RWPE2 (cell line): ENCODE measurements at places on chromosomes 4 and X.

DNA sequence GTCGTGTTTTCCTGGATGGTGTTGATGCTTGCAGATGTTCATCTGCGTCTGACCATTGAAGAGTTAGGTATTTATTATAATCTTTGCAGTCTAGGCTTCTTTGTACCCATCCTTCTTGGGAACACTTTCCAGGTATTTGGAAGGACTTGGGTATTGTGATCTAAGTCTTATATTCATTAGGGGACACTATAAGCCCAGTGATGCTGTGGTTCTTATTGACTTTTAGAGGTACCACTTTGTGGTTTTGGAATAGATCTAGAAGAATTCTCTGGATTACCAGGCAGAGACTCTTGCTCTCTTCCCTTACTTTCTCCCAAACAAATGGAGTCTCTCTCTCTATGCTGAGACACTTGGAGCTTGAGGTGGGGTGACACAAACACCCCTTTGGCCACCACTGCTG lies 41.6 kb downstream of the AFM start:
- no peak for DNase-seq

- DNase-seq, result no peak
Measured at GRCh38 chr4:102599886-102600285, 98.7 kb downstream of the NFKB1 start.

DNA sequence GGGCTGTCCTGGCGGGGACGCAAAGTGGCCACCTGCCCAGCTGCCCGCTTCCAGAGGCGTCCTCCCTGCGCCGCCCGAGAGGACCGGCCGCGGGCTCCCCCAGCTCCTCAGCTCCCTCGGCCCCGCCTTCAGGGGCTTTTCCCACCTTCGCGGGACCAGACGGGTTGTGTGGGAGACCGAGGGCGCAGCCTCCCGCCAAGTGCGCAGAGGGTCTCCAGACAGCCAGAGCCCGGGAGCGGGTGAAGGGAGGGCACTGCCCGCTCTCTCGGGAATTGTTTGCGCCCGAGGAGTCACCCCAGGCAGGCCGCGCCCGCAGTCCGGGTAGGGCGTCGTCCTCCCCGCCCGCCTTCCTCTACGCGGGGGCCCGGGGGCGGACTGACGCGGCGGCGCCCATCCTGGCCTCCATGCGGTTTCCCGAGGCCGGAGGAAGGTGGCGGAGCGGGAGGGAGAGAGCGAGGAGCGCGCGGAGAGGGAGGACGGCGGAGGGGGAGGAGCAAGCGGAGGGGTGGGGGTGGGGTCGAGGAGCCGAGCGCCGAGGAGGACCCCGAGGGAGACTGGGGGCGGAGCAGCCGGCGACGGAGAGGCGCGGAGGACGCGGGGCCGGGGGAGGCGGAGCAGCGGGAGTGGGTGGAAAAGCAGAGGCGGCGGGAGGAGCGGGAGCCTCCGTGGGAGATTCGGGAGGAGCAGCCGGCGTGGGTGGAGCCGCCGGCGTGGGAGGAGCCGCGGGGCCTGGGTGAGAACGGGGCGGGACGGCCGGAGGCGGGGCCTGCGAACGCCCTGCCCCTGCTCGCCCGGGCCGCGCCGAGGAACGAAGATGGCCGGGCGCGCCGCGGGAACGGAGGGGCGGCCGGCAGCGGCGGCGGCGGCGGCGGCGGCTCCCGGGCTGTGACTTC lies 47.5 kb downstream of the CLDN34 start:
- peak; percentile 86 for DNase-seq

DNA sequence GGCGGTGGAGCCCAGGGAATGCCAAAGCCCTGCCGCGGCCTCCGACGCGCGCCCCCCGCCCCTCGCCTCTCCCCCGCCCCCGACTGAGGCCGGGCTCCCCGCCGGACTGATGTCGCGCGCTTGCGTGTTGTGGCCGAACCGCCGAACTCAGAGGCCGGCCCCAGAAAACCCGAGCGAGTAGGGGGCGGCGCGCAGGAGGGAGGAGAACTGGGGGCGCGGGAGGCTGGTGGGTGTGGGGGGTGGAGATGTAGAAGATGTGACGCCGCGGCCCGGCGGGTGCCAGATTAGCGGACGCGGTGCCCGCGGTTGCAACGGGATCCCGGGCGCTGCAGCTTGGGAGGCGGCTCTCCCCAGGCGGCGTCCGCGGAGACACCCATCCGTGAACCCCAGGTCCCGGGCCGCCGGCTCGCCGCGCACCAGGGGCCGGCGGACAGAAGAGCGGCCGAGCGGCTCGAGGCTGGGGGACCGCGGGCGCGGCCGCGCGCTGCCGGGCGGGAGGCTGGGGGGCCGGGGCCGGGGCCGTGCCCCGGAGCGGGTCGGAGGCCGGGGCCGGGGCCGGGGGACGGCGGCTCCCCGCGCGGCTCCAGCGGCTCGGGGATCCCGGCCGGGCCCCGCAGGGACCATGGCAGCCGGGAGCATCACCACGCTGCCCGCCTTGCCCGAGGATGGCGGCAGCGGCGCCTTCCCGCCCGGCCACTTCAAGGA lies at the start of gene FGF2:
Gene FGF2, plus strand, starts transcription at position 279 of the 705 bp plus-strand sequence. Its CDS starts 344 bp downstream, at position 623.
- DNase-seq, result peak; percentile 66

DNA sequence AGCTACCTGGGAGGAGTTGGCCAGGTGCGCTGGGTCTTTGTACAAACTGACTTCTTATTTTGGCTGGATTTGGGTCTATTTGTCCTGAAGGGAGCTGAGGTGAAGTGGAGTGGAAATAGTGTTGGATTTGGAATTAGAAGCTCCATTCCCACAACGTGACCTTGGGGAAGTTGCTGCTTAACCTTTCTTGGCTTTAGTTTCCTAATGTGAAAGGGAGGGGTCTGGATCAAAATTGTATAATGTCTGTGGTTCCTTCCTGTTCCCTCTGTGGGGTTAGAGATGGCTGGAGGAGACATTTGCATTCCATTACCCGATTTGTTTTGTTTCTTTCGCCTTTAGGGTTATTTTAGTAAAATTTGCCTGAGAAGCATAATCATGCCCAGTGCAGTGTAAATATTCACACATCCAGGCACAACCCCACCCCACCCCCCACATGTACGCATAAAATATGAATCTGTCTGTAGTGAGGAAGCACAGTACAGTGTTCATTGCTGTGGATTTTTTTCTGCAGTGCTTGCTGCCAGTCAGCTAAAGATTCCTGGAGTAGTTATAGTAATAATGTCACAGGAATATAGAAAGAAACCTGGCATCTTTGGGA lies 21.5 kb downstream of the JADE1 start:
- no peak for DNase-seq

DNA sequence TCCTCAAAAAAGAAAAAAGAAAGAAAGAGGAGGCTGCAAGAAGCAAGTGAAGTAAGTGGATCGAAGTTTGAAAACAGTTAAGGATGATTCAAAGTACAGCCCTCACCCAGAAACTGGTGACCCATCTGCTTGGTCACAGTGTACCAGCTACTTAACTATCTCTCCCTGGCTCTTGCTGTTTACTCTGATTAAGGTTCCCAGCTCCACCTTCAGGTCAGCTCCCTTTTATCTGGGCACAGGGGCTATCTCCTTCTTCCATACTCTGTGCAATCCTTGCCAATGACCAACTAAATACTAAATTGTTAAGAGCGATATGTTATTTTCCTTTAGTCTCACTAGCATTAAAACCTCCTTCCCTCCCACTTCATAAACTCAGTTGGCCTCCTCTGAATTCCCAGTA lies 81.5 kb upstream of the SMIM10 start:
- DNase-seq, result no peak

DNA sequence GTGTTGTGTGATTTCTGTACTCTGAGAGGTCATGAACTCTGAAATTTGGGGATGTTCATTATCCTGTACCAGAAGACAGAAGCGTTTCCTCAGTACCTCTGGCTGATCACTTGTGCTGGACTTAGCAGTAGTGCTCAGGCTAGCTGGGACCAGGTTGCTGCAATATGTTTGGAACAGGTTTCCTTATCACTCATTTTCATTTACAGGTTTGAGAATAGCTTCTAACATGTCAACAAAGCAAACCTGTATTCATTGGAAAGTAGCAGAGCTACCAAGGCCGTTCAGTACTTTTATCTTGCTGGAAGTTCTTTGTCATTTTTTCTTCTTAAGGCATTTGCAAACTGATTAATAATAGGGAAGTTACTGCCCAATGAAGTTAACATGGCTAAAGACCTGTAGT lies 242.9 kb upstream of the ANKRD50 start:
- DNase-seq, result no peak

GRCh38 chrX:152936306-152936705 lies 38.4 kb downstream of the ZNF185 start:
- no peak for DNase-seq

DNA sequence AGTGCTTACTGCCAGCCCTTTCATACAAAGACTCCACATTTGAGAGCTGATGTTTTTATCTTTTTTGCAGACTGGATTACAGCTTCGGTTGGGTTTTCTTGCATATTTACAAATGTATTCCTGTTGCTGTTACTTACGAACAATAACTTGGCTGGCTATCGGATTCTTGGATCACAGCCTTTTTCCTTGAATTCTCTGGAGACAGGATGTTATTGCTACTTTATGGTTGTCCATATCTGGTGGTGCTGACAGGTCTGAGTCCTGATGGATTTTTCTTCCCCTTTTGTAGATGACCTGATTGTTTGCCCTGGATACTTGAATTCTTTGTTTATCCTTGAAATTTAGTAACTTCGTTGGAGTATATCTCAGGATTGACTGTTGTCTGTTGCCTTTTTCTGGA lies 77.7 kb downstream of the PDK3 start:
- DNase-seq, result no peak

- DNase-seq, result peak; percentile 71
Measured at GRCh38 chr4:179110356-179110755, 1668.1 kb upstream of the AGA start.

- no peak for DNase-seq
Measured at GRCh38 chr4:74764119-74764518, 30.2 kb downstream of the BTC start.

- DNase-seq, result no peak
Measured at GRCh38 chr4:42104521-42104920, 47.9 kb downstream of the BEND4 start.

DNA sequence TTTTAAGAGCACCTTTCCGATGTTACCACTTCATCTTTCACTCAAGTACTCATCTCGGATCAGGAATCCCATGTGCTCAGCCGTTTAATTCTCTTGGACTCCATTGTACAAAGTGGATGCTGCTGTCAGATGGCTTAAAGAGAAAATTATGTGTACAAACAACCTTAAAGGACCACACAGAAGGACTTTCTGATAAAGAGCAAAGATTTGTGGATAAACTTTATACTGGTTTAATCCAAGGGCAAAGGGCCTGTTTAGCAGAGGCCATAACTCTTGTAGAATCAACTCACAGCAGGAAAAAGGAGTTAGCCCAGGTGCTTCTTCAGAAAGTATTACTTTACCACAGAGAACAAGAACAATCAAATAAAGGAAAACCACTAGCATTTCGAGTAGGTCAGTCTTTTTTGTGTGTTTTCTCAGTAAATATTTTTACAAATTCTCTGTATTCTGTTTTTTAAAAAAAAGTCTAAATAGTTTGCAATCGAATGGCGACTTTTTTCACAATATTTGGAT lies 20.1 kb downstream of the MMAA start:
- no peak for DNase-seq

DNA sequence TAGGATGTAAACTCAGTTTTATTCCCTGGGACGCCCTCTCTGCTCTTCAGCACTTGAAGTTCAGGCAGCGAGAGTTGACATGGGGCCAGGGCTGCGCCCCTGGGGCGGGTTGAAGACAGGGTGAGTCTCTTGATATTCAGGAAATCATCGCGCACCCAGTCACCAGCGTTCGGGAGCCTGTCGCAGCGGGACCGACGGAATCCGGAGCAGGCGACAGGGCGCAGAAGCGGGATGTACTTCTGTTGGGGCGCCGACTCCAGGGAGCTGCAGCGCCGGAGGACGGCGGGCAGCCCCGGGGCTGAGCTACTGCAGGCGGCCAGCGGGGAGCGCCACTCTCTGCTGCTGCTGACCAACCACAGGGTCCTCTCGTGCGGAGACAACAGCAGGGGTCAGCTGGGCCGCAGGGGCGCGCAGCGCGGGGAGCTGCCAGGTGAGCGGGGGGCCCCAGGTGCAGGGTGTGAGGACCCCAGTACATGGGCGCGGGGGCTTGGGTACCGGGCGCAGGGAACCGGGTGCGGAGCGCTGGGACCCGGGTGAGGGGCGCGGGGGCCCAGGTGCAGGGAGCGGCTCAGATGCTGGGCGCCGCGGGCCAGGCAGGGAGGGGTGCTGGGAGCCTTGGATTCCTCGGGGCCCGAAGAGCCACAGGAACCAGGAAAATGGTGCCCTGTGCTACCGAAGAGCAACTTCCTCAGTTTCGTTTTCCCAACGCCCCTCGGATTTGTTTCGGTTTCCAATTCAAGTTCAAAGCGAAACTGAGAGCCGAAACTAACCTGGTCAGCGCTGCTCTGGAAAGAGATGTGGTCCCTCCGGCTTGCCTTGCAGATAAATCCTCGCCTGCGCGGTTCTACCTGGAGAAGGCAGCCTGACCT lies at the start of gene HERC6:
Gene HERC6, plus strand, starts transcription at position 162 of the 869 bp plus-strand sequence. Its CDS starts 70 bp downstream, at position 232.
- DNase-seq, result peak; percentile 81
